Stimulated activated naive CD4-positive, alpha-beta T cell (primary cell): ENCODE measurements at places on chromosomes 7 and 10.
A peak's percentile ranks its signal among the peaks of the same experiment; 100 is the strongest.

- DNase-seq: peak; percentile 59
Measured at GRCh38 chr10:101779544-101780186, 3.6 kb downstream of the NPM3 start.

- peak; percentile 81 for DNase-seq
Measured at GRCh38 chr10:61992671-61993668, 91.5 kb downstream of the ARID5B start.

DNA sequence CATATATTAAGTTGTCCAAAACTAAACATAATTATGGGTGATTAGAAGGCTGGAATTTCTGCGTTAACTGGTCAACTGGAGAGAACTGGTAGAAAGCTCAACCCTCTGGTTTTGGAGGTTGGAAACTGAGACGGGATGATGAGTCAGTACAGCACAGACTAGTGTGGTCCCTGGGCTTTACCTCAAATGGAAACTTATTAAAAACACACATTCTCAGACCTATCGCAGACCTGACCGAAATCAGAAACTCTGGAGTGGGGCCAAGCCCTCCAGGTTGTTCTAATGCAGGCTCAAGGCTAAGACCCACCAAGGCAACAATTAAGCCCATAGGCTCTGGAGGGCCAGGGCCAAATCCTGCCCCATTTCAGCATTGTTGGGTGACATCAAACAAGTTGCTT, 136.9 kb downstream of the KCNMA1 start:
- no peak for DNase-seq

- DNase-seq: no peak
Measured at GRCh38 chr10:27481486-27481885, 22.6 kb upstream of the RAB18 start.

DNA sequence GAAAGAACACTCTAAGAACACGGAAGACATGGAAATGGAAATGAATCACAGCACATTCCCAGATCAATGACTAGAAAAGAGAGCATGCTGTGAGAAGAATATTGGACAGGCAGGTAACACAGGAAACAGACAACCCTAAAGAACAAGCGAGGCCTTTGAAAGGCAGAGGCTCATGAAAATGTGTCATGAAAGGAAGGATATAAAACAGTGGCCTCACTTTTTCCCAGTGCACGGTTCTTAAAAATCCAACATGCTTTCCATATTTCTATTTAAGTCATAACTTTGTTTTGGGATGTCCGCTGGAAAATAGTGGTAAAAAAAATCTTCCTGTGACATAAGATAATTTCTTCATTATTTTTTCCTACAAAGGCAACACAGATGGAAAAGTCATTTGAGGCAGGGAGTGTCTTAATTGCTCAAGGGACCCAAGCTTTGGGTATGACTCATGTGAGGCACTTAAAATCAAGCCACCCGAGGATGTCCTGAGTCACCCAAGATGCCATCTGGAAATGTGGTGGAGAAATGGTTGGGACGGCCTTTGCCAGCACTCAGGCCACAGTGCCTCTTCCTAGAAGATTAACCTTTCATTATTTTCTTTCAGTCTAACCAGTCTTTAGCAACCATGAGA, 17.0 kb downstream of the ITIH5 start:
- DNase-seq: no peak

GRCh38 chr7:94922457-94922856, 15.1 kb downstream of the PPP1R9A start:
- DNase-seq: no peak

GRCh38 chr10:69726850-69727249, 74.9 kb upstream of the COL13A1 start:
- DNase-seq: no peak
